Left colon (tissue), 2 donors: ENCODE measurements at places on chromosomes 4 and X. TPM values are rescaled to one million over a fixed set of nuclear protein-coding genes. Genes with fewer than 3 reads are reported as not detected.

DNA sequence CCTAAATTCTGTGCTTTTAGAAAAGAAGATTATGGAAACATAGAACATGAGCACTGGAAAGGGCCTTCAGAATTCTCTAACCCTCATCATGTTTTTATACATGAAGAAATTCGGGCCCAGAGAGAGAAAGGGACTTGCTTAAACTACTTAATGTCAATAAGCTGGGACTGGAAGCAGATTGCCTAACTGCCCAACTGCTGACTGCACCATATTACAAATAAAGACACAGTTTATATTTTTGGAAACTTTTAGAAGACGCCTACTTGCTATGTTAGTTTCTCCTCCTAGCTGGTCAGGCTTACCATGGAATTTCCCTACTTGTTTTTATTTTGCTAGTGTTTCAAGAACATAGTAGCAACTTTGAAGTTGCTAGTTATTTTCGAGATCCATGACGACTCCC is 47.1 kb downstream of the SLC9A6 start:
- no peak for DNase-seq

DNA sequence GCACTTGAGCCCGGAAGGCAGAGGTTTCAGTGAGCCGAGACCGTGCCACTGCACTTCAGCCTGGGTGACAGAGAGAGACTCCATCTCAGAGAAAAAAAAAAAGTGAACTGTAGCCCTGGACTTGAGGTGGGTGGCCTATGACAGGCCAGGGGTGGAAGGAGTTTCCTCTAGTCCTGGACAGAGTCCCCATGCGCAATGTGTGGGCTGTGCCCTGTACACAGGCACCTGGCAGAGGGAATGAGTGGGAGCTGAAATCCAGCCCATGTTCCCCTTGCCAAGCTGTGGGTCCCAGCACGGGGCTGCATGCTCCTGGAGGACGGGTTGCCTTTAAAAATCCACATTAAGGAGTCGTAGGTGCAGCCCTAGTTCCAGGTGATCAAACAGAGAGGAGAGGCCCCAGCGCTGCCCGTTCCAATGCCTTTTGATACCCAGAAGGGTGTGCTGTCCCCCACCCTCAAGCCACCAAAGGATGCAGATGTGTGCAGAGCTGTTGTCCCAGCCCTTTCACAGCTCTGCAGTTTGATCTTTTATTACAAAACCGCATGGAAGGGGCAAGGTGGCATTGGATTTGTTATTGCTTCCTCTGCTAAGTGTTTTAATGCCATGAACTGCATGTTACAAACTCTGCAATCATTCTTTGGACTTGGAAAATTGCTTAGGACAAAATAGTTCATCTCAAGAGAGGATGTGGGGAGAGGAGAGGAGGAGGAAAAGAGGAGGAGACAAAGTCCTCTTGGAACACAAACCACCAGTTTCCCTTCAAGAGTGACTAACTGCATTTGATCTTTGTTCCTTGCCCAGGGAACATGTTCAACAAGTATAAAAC is 38.0 kb upstream of the PDK3 start:
- no peak for DNase-seq

- no peak for DNase-seq
Measured at GRCh38 chrX:148271263-148271662, 229.2 kb upstream of the AFF2 start.

DNA sequence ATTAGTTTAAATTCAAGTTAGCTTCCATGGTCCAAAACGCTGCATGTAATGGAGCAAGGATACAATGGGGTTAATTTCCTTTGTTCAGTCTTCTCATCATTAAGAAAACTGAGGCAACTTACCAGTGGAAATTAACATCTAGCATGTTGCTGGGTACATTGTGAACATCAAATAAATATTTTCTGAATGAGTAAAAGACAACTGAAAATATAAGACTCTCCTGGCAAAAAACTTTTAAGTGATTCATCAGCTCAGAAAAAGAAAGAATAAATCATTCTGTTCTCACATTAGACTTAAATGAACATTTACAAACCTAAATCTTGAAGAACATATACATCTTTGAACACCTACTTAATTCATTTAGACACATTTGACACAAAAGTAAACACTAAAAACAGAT is 138.4 kb upstream of the ETNPPL start:
- no peak for DNase-seq

DNA sequence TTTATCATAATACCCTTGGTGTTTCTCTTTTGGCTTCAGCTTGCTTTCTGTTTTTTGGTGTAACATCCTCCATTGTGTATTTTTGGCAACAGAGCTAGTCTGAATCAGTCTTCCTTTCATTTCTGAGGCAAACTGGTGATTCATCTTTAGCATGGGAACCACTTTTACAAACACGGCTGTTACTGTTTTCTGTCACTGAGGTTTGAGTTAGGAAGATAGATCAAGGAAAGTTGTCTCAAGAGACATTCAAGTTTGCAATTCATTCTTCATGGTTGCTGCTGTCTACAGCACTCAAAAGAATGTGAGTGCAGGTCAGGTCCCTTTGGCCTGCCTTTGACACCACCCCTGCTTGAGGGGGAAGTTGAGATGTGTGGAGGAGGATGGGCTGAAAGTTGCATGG is 36.3 kb downstream of the IL21 start:
- no peak for DNase-seq

- no peak for DNase-seq
Measured at GRCh38 chr4:111228396-111228795, 605.5 kb upstream of the PITX2 start.

GRCh38 chrX:70007946-70008345 is 41.8 kb downstream of the AWAT2 start:
- no peak for DNase-seq

GRCh38 chr4:109432203-109432602 is 1.4 kb upstream of the SEC24B start:
- DNase-seq: no peak

SOWAHD gene
- 3.5 TPM for total RNA-seq
